Thyroid gland (tissue), 4 donors: ENCODE measurements at places on chromosomes 5 and 9.

DNA sequence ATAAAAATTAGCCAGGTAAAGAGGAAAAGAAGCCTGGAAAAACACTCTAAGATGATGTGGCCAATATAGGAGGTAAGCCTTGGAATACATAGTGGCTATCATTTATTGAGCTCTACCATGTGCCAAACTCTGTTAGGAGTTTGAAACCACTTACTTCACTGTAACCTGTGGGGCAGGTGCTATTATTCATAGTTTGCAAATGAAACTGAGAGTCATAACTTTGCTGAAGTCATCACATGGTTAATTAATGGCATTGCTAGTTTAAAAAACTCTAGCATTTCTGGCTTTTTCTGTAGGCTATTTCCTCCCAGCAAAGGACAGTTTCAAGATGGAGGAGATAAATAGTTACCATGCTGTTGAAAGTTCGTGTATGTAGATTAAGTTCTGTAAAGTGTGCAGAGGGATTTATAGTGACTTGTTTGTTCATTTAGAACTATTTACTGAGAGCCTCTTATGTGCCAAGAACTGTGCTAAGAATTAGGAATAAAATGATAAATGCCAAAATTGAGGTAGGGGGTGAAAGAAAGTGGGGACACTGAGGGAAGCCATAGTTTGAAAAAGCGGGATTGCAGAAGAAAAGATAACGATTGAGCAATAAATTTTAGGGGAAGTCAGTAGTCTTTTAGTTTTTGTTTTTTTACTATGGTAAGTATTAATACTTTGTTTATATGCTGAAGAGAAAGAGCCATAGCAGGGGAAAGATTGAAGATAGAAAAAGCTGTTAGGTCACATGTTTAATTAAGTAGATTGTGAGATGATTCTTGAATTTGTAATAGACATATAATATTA, 57.2 kb downstream of the WDR70 start:
- no peak for DNase-seq

GRCh38 chr9:135218331-135219225, 131.1 kb downstream of the OLFM1 start:
- peak; percentile 39 for DNase-seq

GRCh38 chr9:128420651-128421481, at the start of gene CERCAM:
TSS of gene CERCAM (plus strand) at chr9:128420857. CDS start at chr9:128420878, 21 bp downstream.
- peak; percentile 64 for DNase-seq

DNA sequence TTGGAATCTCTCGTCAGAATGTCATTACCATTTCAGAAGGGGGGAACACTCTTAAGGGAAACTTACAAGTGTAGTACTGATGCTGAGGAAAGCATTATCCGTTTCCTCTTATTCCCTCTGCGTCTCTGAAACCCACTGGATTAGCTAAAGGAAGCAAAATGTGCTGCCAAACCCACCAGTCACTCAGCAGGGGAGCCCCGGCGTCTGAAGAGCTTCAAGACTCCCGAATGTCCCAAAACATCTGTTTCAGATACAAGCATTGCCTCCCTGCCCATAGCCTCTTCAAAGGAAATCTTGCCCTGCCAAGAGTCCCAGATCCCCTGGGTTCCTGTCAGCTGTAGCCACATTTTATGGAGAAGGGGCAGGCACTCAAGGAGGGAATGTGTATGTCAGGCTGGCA, 1.0 kb upstream of the HCN1 start:
- no peak for DNase-seq

DNA sequence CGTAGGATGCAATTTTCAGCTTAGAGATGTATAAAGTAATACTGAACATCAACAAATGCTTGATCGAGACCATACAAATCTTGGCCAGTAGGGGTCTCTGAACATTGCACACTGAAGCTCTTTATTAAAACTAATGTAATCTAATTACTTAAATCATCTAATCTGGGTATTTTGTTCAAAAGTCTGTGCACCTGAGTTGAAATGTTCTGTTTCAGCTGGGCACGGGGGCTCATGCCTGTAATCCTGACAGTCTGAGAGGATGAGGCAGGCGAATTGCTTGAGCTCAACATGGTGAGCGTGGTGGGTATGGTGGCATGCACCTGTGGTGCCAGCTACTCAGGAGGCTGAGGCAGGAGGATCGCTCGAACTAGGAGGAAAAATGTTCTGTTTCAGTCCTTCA, 41.0 kb downstream of the ESM1 start:
- peak; percentile 8 for DNase-seq

GRCh38 chr9:121278477-121279261, 10.7 kb downstream of the GSN start:
- DNase-seq: peak; percentile 77

DNA sequence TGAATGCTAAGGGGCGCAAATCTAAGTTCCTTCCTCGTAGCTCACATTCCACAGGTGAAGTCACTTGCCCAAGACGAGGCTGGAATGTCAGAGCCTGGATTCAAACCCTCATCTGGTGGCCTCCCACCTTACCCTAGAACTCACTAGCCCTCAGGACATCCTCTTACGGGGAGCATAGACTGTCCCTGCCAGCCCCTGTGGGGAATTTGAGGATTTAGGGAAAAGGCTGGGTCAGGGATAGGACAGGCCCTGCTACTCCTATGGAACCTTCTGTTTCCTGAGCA, 45.0 kb downstream of the IRF1 start:
- DNase-seq: no peak

DNA sequence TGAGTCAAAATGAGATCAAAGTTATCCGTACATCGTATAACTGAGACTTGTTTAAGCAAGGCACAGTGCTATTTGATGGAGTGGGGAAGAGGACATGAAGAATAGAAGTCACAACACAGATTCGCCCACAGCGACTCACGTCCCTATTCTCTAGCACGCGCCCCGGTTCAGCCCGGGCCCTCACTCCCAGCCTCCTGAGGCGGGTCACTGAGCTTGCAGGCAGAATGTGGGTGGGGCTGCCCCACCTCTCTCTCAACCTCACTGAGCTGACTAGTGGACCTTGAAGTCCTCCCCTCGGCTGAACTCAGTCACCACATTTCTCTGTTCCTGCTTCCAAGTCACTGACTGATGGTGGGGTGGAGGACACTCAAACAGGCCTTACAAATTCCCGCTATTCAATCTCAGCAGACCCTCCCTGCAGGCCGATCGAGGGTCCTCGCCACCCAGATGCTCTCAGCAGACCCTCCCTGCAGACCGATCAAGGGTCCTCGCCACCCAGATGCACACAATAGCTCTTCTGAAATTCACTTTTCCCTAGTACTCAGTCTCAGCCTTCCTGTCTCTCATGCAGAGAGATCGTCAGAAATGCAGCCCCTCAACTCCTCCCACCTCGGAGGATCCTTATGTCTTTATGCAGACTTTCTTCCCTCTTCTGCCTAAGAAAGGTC, 12.9 kb downstream of the GLDC start:
- peak; percentile 87 for DNase-seq
